ENCODE measurements at places on chromosomes 13 and 19. TPM values are rescaled to one million over a fixed set of nuclear protein-coding genes. Genes with fewer than 3 reads are reported as not detected.

Gene TEAD2
- polyA plus RNA-seq = 11.0 TPM

- peak; percentile 99 for DNase-seq
Measured at GRCh38 chr19:12400633-12401502, at the start of gene ZNF799. Gene ZNF799 (minus strand): TSS chr19:12401271. CDS start chr19:12401070, 201 bp downstream.

Gene MBD3
- 48.3 TPM for polyA plus RNA-seq

DNA sequence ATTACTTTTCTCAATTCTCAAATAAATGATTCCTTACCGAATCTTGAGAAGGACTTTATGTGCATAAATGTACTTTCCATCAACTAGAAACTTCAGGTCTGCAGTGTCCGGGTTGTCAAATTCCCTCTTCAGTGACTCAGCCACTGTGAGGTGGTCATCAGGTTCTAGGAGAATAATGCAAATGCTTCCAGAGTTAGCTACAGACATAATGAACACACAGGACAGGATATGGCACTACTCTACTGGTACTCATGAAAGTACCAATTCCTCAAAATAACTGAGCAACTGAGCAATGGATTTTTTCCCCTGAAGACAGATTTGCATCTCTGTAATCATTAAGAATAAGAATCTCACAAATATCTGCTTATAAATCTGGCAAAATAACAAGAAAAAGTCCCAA, 31.2 kb downstream of the RCBTB2 start:
- no peak for DNase-seq

Gene SIGLEC14
- polyA plus RNA-seq = not detected

DNA sequence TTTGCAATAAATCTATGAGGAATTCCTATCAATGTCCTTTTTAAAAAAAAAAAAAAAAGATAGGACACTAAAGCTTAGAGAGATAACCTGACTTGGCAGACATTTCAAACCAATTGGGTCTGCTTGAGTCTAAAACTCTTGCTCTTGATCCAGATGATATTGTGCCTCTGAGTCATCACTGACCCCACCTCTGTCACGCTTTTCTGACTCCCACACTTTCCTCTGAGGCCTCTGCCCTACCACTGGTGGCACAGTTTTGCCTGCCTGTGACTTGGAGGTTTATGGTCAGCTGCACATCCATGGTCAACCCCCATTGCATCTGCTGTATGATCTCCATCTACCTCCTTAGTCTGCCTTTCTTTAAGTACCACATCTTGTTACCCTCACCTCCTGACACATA, 328.7 kb downstream of the SPRY2 start:
- peak; percentile 24 for DNase-seq
